ENCODE measurements at places on chromosomes 4 and X.
A peak's percentile ranks its signal among the peaks of the same experiment; 100 is the strongest.

DNA sequence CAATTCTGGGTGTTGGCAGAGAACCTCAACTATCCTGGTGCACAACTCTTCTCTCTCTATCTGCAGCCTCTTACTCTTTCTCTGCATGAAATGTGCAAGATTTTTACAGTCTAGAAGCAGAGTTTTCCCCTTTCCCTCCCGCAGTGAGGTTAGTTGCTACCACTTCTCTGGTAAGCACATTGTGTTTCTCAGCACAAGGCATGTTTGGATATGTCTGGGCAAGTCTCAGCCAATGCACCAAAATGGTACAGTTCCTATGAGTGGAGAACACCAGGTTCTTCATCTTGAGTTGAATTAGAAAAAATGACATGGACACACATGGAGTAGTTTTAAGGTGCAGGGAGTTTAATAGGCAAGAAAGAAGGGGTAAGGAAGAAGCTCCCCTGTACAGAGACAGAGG is 187.0 kb downstream of the CCNG2 start:
- no peak for DNase-seq

DNA sequence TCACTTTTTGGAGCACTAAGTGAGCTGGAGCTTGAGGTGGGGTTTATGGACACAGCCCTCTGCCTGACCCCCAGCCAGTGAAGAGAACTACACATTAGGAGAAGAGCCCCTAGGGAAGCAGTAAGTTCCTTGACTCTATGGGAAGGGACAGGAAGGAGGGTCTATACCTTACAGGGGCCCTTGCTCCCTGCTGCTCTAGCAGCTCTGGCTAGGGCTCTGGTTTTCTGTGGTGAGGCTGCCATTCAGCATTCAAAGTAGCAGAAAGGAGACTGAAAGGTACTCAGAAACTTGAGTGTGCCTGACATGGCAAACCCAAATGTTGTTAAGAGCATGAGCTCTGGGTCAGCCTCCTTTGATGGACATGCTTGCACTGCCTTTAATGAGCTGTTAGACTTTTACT is 144.0 kb upstream of the KIT start:
- DNase-seq: no peak

- DNase-seq: peak; percentile 45
Measured at GRCh38 chrX:118847676-118848075, 24.1 kb downstream of the ZCCHC12 start.

DNA sequence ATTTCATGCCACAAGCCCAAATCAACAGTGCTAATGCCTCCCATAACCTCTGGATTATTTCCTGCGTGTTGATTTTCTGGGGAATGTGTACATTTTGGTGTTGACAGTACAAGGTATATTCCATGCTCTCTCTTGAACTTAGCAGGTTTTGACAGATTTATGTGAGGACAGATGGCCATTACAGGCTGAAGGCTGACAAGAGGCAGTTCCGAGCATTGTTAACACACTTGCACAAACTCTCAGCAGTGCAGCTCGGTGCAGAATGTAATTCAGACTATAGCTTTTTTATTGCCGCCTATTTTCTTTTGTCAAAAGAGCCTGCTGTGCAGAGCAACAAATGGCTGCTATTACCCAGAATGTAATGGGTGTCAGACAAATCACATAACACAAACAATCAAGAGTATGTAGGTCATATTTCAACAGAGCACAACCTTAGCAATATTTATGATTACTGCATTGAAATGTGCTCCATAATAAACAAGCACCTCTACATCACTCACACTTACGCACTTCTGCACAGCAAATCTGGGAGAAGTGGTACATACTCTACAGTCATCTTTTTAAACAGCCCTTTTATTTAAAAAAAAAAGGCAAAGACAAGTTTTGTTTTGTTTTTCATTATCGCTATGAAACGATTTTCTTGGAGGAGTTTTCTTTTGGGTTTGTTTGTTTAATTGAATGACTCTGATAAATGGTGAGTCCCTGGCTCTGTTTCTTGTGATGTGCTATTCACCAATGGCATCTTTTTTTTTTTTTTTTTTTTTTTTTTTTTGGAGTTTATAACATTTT is 71.6 kb downstream of the PPARGC1A start:
- peak; percentile 65 for DNase-seq

DNA sequence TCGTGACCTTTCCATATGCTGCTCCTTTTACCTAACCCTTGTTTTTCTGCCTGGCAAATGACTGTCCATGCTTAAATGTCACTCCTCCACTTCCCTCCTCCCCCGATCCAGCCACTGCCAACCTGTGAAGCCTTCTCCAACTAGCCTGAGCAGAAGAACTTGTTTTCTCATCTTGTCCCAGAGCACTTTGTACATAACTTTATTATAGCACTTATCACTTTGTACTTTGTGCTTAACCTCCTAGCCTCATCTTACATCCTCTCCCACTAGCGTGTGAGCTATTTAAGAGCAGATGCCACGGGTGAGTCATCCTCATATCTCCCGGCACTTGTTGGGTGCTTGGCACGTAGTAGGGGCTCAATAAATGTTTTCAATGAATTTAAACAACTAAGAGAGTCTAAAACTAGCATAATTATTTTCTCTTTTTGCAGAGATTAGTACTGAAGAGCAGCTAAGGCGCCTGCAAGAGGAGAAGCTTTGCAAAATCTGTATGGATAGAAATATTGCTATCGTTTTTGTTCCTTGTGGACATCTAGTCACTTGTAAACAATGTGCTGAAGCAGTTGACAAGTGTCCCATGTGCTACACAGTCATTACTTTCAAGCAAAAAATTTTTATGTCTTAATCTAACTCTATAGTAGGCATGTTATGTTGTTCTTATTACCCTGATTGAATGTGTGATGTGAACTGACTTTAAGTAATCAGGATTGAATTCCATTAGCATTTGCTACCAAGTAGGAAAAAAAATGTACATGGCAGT is 46.9 kb downstream of the XIAP start:
- DNase-seq: no peak

- no peak for DNase-seq
Measured at GRCh38 chr4:184498598-184498997, 24.2 kb upstream of the IRF2 start.

DNA sequence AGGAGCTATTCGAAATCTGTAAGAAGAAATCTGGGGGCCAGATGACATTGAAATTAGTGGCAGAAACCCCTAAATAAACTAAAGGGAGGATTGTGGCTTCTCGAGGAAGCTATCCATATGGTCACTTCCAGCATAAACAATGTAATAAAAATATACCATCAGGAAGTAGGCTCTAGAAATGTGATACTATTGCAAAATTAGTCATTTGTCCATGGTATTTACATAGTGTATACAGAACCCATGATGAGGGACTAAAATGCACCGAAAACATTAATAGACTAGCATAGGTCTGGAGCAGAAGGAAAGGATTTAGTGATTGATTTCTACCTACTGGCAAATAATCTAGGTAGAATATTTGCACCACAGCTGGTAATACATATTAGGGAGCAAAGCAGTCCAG is 1344.0 kb downstream of the FSTL5 start:
- no peak for DNase-seq

- DNase-seq: no peak
Measured at GRCh38 chrX:96835660-96836289, 47.9 kb upstream of the RPA4 start.

- DNase-seq: no peak
Measured at GRCh38 chrX:109619771-109620170, 5.2 kb downstream of the KCNE5 start.

Measured in NCI-H1105 (cell line).